Stimulated activated CD8-positive, alpha-beta memory T cell treated with anti-CD3 and anti-CD28 coated beads, Interleukin-15, amount 100 ng/mL, for 48 hours (primary cell): ENCODE measurements at places on chromosomes 6 and 20.

- DNase-seq = no peak
These were observed 15.3 kb upstream of the LPA start for GRCh38 chr6:160679402-160679769.

- peak; percentile 43 for DNase-seq
These were observed 14.3 kb downstream of the KLHL31 start for GRCh38 chr6:53651205-53651763.

- no peak for DNase-seq
These were observed 5.1 kb downstream of the BRPF3 start for GRCh38 chr6:36201612-36202011.

DNA sequence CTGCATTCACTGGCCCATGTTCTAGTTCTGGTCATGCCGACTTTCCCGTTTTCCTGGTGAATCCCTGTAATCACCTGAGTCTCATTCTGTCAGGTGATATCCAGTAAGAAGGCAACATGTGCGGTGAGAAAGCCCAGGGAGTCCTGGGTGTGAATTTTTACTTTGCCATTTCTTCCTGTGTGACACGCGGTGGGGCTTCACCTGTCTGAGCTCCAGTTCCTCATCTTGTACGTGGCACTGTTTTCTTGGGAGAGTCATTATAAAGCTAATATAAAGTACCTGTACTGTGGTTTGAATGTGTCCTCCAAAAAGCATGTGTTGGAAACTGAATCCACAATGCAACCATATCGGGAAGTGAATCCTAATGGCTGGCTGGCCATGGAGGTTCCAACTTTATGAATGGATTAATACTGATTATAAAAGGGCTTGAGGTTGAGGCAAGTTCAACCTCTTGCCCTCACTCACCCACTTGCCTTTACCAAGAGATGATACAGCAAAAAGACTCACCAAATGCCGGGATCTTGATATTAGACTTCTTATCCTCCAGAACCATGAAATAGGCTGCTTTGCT, 5.1 kb downstream of the HLA-E start:
- no peak for DNase-seq

DNA sequence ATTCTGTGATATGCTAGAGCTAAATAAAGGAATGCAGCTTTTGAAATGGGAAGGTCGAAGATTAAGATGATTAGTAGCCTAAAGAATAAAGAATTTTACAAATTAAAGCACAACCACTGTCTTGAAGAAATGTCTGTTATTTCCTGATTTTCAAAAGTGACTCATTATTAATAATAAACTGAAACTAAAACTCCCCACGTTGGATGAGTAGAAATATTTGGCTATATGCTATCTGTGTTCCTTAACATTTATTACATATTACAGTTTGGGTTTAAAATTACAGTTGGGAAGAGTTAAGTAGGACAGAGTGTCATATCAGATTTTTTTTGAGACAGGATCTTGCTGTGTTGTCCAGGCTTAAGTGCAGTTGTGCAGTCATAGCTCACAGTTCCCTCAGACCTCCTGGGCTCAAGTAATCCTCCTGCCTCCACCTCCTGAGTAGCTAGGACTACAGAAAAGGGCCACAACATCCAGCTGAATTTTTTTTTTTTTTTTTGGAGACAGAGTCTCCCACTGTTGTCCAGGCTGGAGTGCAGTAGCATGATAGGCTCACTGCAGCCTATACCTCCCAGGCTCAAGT, 47.1 kb downstream of the AKIRIN2 start:
- no peak for DNase-seq

DNA sequence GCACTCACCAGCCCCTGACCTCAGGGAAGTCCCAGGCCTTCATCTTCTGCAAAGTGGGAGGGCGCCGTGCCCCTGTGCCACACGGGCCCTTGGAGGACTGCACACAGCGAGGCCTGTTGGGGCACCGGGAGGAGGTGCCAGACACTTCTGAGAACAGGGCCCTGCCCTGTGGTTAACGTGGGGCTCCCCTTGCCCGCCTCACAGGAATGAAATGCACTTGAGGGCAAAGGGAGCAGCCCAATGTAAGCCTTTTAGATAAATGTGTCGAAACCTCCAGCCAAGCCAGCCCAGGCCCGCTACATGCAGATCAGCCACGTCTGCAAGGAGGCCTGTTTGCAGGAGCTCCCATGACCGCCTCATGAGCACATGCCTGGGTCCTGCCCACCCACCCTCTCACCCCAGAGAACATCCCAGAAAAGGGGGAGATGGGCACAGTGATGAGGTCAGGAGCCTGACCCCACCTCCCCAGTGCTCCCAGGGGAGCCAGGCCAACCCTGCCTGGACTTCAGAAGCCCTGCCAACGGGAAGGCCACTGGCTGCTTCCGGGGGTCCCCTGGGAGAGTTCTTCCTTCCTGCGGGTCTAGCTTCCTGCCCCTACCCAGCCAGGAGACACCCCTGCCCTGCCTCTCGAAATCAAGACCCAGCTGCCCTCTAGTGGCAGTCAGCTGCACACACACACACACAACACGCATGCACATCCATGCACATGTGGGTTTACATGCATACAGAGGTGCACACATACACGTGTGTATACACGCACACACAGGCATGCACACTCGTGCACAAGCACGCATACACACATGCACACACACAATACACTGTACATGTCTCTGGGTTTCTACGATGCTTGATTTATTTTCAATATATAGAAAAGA, 178.7 kb downstream of the TAF4 start:
- DNase-seq = peak; percentile 9

- DNase-seq = no peak
These were observed 584.2 kb downstream of the CD109 start for GRCh38 chr6:74280130-74280692.

GRCh38 chr6:134240665-134241431, 77.1 kb downstream of the SGK1 start:
- peak; percentile 45 for DNase-seq

DNA sequence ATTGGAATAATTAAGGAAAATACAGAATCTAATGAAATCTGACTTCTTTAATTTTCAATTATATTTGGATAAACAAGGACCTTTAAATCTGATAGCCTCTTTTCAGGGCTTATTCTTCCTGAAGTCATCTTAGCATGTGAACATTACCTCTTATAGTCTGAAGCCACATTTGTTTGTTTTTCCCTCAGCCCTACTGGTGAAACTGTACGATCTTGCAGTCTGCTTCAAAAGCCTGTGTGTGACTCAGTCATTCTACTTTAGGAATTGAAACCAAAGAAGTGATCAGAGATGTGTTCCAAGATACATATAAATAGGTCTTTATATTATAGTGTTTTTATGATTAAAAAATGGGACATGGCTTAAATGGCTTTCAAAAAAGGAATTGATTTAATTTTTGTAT, 67.5 kb downstream of the MACROD2 start:
- DNase-seq = no peak

- no peak for DNase-seq
These were observed 28.1 kb downstream of the SPDEF start for GRCh38 chr6:34527751-34528670.

DNA sequence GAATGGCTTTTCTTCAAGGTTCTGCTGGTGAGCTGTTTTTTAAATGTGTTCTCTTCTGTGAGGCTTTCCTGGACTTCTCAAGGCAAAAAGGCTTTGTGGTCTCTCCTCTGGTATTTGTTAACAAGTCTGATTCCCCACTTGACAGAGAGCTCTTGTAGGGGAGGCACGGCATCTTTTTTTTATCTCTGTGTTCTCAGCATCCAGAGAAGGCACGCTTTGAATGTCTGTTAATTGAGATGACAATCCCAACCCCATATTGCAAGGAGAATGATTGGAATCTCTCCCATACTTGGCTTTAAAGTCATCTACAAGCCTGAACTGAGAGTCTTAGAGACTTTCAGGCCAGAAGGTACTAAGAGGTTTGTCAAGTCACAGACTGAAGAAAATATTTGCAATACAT, 22.6 kb downstream of the EDN1 start:
- no peak for DNase-seq

DNA sequence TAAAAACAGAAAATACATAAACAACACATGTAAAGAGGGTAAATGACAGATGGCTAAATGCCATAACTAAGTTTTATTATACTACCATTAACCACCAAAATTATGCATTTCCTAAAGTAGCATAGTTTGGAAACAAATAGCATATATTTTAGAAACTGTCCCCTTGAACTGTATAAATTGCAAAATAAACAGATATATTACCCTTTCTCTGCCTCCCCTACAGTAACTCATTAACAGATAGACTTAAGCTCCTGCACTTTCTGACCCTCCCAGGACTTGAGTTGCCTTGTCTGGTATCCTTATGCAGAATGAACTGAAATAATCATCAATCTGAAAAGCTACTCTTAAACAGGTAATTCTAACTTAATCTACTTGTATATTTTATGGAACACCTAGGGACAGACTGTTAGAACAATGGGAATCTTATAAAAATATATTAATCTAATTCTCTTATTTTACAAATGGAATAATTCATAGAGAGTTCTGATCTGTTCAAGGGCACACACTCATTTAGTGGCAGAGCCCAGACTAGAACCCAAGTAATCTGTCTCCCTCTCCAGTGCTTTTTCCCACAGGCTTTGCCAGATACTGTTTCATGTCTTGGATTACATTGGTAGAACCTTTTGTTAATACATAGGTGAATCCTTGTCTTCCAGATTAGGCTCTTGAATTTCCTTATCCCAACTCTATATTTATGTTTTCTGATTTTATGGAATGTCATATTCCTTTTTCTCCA, 50.6 kb upstream of the LOC128125822 start:
- DNase-seq = no peak

GRCh38 chr20:35171753-35172433, at the start of gene PROCR:
Gene PROCR (plus strand): TSS chr20:35172072. CDS start chr20:35172155, 83 bp downstream.
- DNase-seq = no peak
